ENCODE measurements at places on chromosomes 12 and 14.
A peak's percentile ranks its signal among the peaks of the same experiment; 100 is the strongest.

DNA sequence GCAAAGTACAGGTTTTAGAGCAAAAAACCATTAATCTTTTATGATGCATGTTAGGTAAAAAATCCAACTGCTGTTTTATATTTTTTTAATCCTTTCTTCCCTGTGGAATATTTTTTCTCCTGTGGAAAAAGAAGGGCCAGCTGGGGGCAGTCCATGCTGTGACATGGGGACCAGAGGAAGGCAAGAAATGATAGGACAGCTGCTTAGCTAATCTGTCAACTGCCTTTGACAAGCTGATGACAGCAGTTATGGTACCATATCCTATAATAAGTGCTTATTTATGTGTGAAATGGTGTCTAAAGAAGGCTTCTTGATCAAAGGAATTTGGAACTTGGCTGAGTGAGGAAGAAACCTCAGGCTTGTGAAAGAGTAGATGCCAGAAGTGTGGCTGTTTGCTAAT is 452.4 kb upstream of the NOVA1 start:
- peak; percentile 15 for DNase-seq

DNA sequence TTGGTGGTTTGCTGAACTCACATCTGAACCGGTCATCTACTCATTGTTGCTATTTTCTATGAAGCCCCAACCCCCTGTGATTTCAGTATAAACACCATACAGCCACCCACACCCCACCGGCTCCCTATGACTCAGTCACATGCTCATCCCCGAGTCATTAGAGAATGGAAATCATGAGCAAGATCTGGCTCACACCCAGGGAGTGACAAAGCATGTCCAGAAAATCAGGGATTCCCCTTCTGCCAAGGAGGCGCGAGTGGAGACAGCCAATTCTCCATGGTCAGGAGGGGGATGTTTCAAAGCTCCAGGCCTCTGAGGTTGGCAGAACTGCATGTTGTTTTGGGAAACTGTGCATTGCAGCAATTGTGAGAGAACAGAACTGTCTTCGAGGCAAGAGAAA is 657.5 kb upstream of the TBX3 start:
- DNase-seq = no peak

- no peak for DNase-seq
Measured at GRCh38 chr12:93173178-93173957, 204.4 kb upstream of the NUDT4 start.

DNA sequence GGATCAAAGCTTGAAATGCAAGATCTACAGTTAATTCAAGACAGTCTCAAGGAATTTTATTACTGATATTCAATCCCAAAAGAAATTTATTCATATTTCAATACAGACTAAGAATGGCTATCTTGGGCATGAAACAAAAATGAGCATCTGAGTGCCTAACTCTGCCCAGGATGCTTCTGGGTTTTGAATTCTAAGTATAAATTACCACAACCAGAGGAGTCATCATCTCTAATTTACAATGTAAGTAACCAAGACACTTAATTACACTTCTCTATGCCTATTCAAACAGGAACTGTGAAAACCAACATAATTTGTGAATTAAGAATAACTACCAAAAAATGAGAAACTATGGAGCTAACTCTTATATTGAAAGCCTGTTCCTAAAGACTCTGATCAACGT is 14.1 kb downstream of the OSBPL8 start:
- DNase-seq = no peak

DNA sequence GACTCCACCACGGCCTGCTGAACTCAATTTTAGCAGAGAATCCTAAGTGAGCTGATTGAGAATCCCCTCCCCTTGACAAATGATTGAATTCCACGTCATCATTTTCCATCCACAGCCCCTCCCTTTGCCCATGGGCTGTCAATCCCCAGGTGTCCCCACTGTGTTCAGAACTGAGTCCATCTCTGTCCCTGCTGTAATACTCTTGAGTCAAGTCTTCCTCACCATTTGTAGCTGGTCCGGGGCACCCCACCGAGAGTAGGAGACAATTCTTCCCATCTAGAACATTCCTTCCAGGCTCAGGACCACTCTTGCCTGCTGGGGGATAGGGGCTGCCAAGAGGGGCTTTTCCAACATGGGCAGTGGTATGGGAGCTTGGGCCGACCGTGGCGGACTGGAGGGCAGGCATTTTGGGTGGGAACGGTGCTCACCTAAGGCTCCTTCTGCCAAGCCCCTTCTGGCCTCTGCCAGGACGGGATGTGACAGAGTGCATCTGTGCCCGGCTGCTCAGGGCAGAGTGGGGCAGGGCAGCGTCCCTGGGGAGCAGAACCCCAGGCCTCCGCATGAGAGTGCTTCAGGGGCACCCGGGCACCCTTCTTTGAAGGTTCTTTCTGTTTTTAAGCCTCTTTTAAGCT is 218.1 kb upstream of the RTL1 start:
- no peak for DNase-seq

Measured in MM.1S (cell line).